Hematopoietic multipotent progenitor cell treated with erythropoietin and hydrocortisone succinate and interleukin-3 and kit ligand, for 6 days (in vitro differentiated cells): ENCODE measurements at places on chromosomes 11 and 22.
A peak's percentile ranks its signal among the peaks of the same experiment; 100 is the strongest.

DNA sequence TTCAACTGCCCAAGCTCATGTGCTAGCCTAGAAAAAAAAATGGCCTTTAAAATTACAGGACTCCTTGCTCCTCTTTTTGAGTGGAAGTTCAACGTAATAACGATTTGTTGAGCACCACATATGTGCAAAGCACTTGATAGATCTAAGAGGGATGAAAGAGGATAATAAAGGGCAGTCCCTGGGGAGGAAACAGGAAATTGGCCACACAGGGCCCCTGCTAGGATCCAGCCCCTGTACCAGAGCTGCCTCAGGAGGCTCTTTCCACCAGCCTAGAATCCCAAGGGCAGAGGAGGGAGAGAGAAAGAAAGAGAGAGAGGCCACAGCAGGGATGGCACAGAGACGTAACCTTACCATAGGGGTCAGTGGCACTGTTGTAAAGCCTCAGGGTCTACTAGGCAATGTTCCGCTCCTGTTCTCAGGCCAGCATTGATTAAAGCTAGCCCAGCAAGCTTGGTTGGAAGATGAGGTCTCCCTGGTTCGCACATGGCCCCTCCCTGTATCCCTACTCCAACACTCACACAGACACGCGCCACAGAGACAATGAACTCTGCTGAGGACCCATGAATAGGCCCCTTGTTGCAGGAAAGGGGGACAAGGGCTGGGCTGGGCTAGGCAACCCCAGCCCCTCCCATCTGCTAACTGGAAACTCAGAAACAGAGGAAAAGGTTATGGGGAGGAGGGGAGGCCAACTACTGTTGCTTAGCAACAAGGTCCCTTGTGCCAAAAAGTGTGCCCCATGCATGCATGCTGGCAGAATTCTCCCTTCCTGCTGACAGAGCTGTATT lies at the start of gene TMPRSS5:
TMPRSS5 (minus strand) TSS at position 438 of the 785 bp plus-strand sequence; CDS start at position 354, 84 bp downstream.
- no peak for DNase-seq

DNA sequence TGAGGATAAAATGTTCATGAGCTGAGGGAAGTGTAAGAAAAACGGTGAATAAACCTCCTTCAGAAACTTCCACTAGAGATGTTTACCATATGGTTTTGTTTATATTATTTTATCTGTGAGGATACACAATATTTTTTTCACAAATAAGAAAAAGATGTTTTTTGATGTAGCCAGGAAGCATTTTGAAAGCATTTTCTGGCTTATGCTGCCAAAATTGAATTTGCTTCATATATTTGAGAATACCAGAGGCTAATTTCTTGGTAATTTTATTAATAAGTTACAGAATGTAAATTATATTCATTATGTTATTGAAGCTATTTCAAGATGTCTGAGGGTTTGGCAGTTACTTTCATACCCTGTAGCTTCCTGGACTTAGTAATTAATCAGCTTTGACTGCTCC lies 686.6 kb downstream of the LUZP2 start:
- DNase-seq = no peak

DNA sequence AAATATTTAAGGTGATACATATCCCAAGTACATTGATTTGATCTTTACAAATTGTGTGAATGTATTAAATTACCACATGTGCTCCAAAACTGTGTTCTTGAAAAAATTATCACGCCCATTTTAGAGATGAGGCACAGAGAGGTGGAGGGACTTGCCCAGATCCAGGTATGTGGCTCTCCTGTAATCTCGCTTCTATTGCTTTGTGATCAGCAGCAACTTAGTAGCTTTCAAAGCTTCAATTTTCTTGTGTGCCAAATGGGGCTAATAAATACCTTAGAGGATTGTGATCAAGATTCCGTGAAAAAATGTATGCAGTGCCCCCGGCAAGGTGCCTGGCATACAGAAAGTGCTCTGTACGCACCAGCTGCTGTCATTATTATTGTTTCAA lies 18.0 kb downstream of the PTPRJ start:
- DNase-seq = no peak

GRCh38 chr11:65013130-65013887 lies 651 bp upstream of the ARL2 start:
- DNase-seq = peak; percentile 96

GRCh38 chr11:116733969-116734508 lies 38.7 kb downstream of the BUD13 start:
- DNase-seq = no peak

DNA sequence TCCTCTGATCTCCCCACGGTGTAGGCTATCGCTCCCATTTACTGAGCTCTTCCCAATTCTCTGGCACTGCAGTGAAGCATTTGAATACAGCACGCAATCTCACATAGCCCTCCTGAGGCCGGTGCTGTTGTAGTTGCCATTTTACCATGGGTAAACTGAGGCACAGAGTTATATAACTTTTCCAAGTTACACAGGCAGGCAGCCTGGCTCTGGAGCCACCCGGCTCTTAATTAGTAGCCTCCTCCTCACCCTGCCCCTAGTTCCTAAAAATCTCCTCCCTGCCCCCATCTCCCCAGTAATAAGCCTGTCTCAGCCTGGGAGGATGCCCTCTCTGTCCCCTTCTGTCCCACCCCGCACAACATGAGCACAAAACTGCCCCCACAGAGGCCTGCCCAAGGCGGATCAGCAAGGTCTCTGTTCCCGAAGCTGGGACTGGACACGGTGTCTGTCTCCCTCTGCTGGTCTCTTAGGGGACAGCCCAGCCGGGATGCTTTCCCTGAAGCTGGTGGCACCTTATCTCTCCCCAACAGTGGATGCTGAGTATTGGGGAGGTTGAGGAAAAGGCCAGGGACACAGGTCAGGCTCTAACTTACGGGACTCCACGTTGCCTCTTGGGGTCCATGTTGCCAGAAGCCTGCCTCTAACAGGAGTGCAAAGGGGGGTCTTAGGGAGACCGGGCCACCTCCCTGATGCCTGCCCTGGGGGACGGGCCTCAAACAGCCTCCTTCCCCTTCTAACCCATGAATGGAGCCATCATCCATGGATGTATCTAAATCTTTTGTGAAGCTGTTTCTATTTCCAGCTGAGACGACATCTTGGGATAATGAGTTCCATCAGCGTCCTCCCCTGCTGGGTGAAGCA lies 9.1 kb upstream of the CLCF1 start:
- DNase-seq = peak; percentile 93

GRCh38 chr11:18253778-18254338 lies 5.4 kb upstream of the SAA2 start:
- DNase-seq = no peak

- peak; percentile 2 for DNase-seq
These were observed at the start of gene CHEK1 for GRCh38 chr11:125624756-125625213. Gene CHEK1, plus strand, starts transcription at chr11:125625163. Its CDS starts 1,606 bp downstream, at chr11:125626769.

- no peak for DNase-seq
These were observed 868.5 kb downstream of the TBC1D22A start for GRCh38 chr22:47630741-47631534.

GRCh38 chr11:8256271-8257002 lies 7.2 kb downstream of the LMO1 start:
- no peak for DNase-seq

GRCh38 chr11:43492701-43493100 lies 134.0 kb downstream of the TTC17 start:
- DNase-seq = no peak

DNA sequence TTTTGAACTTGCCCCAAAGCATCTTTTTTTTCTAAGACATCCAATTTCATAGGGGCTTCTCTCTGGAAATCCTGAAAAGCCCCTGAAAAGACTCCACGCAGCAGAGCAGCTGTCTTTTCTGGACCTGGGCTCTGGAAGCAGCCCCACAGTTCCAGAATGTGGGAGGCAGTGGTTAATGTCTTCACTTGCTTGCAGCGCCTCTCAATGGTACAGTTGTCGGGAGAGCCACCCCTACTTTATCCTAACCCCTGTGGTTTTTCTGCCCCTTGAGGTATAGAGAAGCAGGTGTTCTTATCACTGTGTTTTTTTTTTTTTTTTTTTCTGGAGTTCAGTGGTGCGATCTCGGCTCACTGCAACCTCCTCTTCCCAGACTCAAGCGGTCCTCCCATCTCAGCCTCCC lies 83.4 kb upstream of the SORL1-AS1 start:
- DNase-seq = no peak

- no peak for DNase-seq
These were observed 45.8 kb downstream of the SIK3 start for GRCh38 chr11:117052196-117053149.

GRCh38 chr11:5486003-5486402 lies 2.5 kb upstream of the OR52D1 start:
- DNase-seq = no peak

DNA sequence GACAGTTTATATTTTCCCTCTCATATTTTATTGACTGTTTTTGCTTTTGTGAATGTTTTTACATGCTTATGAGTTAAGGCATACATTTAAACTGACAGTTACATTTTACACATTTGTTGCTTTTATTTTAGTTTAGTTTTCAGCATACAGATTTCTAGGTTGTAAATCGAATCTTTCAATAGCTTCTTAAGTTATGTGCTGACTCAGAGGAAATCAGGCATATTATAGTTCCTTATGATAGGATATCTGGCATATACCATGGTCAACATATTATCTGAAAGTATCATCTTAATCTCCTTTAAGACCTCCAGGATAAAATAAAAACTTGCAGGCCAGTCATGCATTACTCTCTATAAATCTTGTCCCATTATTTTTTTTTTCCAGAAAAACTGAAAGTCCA lies 916.6 kb downstream of the LRRC4C start:
- DNase-seq = no peak

DNA sequence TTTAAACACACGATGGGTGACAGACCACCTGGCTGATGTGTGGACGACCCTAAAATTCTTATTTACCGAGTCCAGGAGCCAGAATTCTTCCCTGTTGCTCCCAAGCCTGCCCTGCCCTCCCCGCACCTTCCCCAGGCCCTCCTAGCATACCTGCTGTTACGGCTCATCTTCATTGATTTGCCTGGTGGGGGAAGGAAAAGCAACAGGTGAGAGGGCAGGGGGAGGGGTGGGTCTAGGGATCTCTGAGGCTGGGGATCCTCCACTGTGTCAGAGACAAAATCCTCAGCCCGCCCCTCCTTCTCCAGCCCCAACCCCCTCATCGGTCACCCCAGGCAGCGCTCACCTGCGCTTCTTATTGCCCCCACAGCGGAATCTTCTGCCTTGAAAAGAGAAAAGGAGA lies 4.0 kb downstream of the FXYD2 start:
- DNase-seq = no peak

DNA sequence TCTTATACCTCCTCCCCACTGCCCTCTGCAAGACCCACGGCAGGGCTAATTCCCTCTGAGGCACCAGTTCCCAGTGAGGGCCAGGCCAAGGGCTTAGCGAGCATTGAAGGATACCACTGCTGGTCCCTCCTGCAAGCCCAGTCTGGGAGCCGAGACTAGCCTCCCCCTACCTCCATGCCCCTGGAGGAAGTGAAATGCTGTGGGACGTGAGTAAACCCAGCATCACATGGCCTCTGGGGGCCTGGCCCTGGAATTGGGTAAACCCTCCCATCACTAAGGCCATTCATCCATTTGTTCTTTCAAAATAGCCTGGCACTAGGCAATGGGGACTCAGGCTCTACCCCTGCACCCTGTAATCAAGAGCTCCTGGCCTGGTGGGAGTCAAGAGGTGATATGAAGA lies 24.7 kb downstream of the ARAP1 start:
- DNase-seq = no peak

DNA sequence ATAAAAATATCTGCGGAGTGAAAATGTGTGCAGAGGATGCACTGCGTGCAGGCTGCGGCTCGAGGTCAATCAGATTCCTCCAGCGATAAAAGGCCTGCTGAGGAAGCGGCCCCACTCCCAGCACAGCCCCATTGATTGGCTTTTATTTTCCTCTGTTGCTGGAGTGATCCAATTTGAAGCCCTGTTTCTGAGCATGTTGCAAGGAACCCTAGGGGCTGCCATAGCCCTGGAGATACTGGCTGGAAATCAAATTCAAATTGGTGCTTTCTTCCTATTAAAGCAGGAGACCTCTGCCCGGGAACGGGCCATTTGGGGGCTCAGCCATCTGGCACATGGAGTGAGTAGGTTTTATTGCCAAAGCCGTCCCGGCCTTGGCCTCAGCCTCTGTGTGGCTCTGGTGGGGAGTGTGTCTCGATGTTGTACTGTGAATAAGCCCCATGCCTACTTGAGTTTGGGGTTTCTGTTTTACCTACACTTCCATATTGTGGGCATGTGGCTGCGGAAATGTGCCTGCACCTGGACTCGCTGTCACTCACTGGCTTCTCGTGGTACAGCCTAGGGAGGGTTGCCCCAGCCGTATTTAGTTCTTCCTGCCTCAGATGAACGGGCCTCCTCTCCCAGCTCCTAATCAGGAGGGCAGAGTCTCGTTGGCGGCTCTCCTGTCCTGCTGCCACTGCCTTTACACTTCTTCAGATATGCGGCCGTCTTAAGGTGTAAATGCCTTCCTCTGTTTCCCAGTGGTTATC lies 25.6 kb downstream of the PARVB start:
- DNase-seq = peak; percentile 54

GRCh38 chr11:108527382-108527781 lies 29.2 kb upstream of the POGLUT3 start:
- DNase-seq = no peak

DNA sequence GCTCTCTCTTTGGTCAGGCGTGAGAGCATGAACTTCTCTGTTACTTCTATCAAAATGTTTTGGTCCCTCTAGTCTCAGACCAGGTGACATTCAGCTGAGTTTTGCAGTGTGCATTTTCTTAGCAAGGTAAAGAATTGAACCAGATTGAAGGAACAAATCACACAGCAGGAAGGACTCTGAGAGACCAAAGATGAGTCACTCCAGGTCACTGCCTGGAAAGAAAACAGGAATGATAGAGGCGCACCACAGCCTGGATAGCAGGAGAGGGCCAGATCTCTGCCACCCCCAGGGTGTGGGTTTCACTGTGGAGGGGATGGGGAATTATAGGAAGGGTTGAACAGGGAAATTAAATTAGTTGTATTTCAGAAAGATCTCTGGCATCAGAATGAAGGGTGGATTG lies 788.3 kb downstream of the NTM start:
- no peak for DNase-seq

DNA sequence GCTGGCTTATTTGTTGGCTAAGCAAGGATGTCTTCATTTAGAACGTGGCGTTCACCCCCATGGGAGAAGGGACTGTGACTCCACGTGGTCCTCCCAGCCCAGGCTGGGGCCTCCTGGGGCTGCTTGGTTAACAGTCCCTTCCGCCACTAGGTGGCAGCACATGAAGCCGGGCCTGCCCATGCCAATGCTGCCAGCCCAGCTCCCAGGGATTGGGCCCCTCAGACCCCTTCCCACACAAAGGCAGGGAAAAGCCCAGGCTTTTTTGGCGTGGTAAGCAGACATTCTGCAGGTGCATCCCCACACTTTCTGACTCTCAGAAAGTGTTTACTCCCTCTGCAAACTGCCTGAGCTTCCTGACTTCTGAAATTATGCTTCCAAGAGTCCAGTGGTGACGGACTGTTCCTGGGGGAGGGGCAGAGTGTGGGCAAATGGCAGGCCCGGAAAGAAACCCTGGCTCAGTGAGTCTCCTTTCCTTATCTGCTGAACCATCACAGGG lies 3.1 kb downstream of the CBX6 start:
- peak; percentile 90 for DNase-seq
